ENCODE measurements at places on chromosomes 2 and 18.
A peak's percentile ranks its signal among the peaks of the same experiment; 100 is the strongest.

DNA sequence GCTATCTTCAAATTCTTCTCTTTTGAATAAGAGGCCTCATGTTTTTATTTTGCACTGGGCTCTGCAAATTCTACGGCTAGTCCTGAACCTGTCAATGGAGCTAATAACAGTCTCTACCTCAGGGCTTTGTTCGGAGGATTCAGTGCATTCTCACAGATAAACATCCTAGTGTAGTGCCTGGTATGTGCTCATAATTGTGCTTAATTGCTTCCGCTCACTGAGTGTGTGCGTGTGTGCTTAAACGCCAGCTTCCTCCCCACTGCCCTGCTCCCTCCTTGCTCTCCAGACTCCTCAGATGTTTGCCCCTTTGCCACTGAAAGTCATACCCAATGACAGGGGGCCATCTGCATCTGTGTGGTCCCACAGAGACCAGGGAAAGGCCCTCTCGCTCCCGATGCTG, 6.7 kb downstream of the GYPC start:
- no peak for DNase-seq

DNA sequence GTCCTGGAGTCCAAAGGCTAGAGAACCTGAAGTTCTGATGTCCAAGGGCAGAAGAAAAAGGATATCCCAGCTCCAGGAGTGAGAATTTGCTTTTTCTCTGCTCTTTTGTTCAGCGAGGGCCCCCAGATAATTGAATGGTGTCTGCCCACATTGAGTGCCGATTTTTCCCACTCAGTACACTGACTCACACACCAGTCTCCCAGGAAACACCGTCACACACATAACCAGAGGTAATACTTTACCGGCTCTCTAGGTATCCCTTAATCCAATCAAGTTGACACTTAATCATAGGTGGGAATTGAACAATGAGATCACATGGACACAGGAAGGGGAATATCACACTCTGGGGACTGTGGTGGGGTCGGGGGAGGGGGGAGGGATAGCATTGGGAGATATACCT, 161.5 kb downstream of the WDR7 start:
- no peak for DNase-seq

DNA sequence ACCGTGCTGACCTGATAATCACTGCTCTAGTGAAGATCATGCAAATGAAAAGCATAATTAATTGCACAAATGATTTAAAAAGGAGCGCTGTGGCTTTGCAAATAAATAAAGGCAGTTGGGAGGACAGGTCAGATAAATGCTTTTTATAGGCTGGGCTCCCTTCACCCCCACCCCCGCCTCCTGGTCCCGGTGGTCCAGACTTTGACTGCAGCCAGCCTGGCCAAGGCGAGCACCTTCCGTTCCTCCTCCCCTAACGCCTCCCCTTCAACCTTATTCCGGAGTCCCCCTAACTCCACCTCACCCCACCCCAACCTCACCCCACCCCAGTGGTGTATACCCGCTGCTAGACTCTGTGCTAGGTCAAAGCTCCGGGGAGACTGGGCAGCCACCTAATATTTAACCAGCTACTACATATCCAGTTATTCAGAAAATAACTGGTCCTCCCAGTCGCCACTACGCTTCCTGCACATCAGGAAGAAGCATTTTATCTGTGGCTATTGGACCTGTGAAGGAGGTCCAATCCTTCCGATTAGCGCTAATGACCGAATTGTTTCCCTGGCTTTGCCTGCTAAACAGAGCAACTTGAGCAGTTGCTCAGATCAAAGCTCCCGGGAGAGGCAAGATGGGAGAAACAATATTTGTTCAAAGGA, 3.7 kb upstream of the SP9 start:
- no peak for DNase-seq

- DNase-seq = peak; percentile 50
Observed at GRCh38 chr2:197229509-197230443, 80.8 kb downstream of the ANKRD44 start.
